Epithelial cell of prostate (primary cell): ENCODE measurements at places on chromosomes 7 and 10.

DNA sequence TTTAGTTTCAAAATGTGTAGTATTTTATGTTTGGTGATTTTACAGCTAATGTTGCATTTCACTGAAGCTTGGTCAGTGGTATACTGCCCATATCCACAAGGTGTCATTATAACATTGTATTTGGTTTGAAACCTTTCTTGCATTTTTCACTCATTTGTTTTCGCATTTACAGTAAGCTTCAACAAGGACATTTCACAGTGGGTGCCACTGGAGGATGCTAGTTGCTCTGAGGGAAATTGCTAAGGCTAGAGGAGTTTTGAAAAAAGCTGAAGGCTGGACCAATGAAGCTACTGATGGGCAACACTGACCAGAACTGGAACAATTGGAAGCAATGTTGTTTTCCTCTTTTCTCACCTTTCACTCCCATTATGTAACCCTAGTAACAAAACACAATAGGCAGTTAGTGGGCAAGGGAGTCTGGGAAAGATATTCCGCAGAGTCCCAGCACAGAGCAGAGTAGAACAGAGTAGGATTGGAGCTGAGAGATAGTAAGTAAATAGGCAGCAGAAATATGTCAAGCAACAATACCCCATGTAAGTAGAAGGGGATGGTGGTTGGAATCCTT, 23.6 kb upstream of the SRI start:
- peak; percentile 33 for DNase-seq

- DNase-seq = no peak
Observed at GRCh38 chr10:107614939-107615685, 450.6 kb upstream of the SORCS1 start.

- no peak for DNase-seq
Observed at GRCh38 chr10:29876008-29876555, 183.3 kb downstream of the JCAD start.

- no peak for DNase-seq
Observed at GRCh38 chr7:99731638-99732374, 3.2 kb downstream of the CYP3A7 start.

DNA sequence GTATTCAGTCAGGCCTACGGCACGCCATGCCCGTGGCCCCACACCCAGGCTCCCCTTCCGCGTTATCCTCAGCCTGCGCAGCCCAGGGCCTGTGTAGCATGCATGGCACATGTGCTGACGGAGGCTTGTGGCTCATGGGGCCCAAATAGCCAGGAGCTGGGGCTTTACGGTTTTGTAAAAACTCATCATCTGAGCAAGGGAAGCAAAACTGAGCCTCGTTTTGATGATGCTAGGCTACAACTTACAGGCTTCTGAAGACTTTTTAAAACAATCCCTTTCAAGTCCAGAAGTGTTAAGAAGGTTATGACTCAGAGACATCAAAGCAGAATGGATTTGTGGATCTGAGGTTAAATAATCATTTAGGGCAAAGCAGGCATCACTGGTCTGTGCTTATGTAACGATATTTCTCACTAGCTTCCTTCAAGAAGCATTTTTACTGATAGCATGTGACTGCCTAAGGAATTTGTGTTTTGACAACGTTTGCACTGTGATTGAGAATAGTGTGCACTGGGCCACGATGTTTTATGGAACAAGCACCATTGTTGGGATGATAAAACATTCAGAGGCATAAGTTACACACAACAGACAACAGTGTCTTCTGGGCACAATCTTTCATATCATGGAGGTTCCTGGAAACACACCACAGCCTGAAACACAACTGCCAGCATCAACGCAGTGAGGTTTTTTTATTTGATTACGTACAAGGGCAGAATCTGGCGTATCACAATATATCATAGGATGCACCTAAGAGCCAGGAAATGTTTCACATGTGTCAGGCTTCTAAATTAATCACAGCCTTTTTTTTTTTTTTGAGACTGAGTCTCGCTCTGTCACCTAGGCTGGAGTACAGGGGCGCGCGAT, 274.3 kb downstream of the CCDC3 start:
- no peak for DNase-seq

- DNase-seq = no peak
Observed at GRCh38 chr10:63430999-63431356, 34.8 kb downstream of the JMJD1C start.

- DNase-seq = no peak
Observed at GRCh38 chr10:6309816-6310215, 107.1 kb downstream of the PFKFB3 start.

DNA sequence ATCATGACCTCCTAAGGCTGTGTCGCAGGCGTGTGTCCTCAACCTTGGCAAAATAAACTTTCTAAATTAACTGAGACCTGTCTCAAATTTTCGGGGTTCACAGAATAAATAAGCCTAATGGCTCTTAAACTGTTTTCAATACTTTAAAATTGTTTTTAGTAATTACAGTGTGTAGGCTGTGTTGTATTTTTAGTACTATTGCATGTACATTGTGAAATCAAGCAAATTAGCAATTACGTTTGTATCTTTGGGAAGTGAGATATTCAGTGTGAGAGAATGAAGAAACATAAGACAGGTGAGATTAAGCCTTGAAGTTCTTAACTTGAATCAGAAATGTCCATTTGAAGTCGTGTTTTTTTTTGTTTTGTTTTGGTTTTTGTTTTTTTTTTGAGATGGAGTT, 4.8 kb upstream of the AKR1B10 start:
- DNase-seq = no peak

DNA sequence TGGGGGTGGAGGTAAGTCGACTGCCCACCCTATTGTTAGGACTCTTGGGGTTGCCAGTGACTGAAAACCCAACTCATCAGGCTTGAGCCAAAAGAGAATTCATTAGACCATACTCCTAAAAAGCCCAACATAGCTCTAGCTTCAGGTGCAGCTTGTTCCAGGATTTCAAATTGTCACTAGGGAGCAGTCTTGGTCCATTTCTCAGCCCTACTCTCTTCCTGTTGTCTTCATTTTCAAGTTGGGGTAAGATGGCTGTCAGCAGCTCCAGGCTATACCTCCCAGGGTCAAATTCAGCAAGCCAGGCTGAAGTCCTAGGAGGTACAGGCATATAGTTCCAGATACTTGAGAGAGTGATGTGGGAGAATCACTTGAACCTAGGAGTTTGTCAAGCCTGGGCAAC, 14.9 kb upstream of the COL13A1 start:
- no peak for DNase-seq

DNA sequence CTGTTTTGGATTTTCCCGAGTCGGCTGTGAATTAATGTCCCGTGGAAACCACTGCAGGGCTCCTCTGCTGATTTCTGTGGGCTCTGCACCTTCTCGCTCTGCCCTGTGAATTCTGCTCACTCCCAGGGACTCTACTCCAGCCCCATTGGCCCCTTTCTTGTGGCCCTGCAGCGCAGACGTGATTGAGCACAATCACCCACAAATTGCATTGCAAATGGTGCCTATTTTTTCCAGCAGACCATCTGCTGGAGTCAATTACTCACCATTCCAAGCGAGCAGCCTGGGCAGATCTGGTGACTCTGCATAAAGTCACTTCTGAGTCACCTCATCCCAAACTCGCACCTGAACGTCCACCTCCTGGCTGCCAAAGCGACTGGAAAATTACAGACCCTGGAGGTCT, 235.8 kb downstream of the PAXIP1 start:
- no peak for DNase-seq

DNA sequence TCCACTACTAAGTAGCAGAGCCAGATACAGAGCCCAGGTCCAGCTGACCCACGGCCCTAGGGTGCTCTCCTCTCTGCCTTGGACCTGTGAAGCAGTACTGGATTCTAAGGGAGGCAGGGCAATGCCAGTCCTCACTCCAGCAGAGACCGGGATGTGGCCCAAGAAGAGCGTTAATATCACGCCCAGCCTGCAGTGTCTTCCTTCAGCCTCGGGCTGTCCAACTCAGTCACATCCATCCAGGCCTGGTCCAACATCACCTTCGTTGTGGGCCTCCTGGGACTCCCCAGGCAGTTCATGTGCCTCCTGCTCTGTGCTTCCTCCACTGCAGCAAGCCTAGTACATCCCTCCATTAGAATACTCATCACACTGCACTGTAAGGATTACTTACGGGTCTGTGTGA, 114.5 kb downstream of the GRID1 start:
- DNase-seq = no peak

DNA sequence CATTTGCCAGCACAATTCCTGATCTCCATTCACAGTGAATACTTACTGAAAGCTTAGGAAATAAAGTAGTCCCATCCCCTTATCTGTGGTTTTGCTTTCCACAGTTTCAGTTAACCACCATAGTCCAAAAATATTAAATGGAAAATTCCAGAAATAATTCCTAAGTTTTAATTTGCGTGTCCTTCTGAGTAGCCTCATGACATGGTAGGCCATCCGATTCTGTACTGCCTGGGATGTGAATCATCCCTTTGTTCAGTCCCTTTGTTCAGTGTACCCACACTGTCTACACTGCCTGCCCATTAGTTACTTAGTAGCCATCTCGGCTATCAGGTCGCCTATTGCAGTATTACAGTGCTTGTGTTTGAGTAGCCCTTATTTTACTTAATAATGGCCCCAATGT, 14.2 kb downstream of the RAB11FIP2 start:
- no peak for DNase-seq

DNA sequence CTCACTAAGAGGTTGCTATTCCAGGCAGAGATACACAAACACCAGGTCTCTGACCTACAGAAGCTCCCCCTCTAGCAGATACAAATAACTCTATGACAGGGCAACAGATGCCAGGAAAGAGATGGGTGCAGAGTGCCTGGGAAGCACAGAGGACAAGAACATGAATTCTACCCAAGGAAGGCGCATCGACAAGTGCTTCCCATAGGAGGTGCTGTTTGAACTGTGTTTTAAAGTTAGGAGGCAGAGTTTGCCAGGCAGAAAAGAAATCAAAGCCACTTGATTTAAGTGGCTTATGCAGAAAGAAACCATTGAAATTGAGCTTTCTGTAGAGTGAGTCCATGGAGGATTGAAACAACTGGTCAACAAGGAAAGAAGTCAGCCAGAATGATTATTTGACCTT, 35.3 kb upstream of the EGR2 start:
- no peak for DNase-seq

DNA sequence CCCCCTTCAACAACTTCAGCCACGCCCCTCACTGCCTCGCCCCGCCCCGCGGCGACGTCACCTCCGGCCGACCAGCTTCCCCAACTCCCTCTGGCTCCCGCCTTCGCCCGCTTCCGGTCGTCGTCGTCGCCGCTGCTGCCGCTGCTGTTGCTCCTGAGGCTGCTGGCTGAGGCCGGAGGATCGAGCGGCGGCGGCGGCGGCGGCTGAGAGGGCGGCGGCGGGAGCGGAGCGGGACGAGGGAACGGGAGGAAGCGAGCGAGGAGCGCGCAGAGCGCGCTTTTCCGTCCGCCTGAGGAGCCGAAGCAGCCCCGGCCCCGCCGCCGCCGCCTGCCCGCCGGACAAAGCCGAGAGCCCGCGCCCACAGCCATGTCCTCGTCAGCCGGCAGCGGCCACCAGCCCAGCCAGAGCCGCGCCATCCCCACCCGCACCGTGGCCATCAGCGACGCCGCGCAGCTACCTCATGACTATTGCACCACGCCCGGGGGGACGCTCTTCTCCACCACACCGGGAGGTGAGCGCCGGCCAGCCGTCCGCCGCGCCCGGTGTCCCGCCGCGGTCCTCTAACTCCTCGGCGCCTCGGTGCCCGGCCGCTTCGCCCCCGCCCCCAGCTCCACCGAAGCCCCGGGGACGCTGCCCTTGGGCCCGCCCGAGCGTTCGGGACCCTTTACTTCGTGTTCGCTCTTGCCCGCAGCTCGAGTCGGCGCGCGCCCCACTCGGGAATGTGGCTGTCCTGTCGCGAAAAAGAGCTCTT, at the start of gene EIF4EBP2:
Gene EIF4EBP2 (plus strand): TSS at position 110 of the 751 bp plus-strand sequence. CDS start 257 bp downstream, at position 367.
- peak; percentile 68 for DNase-seq

DNA sequence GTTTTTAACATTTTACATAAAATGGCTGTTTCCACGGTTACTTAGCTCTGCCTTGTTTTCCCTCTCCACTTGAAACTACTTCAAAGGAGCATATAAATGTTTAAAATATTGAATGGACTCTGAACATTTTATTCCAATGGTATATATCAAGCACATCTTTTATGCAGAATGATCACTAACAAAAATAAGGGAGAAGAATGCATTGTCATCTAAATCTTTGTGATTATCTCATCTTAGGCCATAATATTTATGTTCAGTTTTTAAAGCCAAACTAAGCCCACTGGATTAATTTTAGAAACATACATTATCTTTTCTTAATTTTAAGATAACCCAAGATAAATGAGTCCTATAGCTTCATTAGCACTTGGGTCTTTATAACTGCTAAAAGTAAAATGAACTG, 13.4 kb upstream of the EBLN1 start:
- DNase-seq = no peak

- DNase-seq = no peak
Observed at GRCh38 chr7:99004781-99005500, 126.6 kb downstream of the TRRAP start.

GRCh38 chr10:125141150-125141859, 19.1 kb downstream of the CTBP2 start:
- no peak for DNase-seq

- DNase-seq = no peak
Observed at GRCh38 chr10:54067361-54067760, 733.7 kb downstream of the PCDH15 start.

DNA sequence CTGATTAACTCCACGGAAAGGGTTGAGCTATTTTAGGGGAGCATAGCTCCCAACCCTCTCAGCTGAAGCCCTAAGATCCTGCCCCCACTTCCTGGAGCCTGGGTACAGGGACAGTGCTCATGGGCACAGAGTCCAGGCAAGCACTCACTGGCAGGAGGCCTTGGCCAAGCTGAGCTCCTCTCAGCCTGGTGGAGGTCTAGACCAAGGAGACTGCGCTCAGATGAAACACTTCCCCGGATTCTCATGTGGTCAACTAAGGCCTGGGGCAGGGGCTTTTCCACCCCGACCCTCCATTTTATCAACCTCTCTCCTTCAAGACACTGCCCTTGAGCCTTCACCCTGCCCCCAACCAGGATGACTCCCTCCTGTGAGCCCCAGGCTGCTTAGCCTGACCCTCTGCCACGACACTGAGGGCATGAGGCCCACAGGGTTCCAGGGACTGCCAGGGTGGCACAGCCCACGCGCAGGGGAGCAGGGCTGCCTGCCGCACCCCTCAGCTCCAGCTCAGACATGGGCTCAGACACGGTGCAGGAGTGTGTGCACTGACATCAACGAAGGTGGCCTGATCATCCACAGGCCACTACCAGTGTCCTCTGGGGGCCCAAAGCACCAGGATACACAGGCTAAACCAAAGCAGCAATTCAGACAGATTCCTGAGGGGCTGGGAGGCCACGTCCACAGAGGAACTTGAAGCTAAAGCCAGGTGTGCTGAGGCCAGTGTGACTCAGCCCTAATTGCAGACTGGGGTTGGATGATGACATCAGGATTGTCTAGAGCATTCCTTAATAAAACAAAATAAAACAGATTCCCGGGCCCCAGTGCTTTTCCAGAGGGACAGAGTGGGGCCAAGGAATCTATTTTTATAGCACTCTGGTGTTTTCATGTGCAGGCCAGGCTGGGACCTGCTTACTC, 18.8 kb downstream of the CHAT start:
- no peak for DNase-seq
